GM04503 (cell line): ENCODE measurements at places on chromosomes 12 and 14.

DNA sequence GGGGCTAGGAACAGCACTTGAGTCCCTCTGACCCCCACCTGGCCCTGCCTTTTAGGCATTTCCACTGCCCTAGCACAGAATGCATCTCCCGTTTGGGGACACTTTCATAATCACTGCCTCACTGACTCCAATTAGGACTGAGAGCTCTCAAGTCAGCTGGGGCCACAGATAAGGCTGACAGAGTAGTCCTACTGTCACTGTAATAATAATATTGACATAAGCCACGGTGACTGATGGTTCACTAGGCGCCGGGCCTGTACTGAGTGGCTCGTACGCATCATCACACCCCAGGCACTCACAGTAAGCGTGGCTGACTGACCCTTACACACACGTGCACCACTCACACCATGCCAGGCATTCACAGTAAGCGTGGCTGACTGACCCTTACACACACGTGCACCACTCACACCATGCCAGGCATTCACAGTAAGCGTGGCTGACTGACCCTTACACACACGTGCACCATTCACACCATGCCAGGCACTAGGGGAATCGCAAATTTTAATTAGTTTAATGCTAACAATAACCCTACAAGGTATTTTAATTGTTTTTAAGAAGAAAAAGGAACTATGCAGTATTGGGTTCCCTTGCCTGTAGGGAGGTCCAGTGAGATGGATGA is 87.7 kb downstream of the CHGA start:
- no peak for DNase-seq

DNA sequence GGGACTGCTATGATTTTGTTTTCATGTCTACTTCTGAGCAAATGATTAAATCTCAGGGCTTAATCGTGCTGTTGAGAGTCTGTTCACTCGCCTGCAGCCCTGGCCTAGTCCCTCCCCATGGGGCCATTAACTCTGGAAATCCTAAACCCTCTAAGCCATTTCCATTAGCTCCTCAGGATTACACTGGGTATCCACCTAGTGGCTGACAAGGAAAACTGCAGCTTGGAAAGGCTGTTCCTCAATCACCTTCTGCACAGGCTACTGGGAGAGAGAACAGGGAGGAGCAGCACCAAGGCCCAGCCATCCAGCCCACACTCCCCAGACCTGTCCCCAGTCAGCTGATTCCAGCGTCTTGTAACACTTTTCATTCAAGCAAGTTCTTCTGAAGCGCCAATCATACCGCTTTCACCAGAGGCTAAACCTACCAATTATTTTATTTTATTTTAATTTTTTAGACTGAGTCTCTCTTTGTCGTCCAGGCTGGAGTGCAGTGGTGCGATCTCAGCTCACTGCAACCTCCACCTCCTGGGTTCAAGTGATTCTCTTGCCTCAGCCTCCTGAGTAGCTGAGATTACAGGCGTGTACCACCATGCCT is 48.7 kb downstream of the NEUROD4 start:
- peak; percentile 9 for DNase-seq

DNA sequence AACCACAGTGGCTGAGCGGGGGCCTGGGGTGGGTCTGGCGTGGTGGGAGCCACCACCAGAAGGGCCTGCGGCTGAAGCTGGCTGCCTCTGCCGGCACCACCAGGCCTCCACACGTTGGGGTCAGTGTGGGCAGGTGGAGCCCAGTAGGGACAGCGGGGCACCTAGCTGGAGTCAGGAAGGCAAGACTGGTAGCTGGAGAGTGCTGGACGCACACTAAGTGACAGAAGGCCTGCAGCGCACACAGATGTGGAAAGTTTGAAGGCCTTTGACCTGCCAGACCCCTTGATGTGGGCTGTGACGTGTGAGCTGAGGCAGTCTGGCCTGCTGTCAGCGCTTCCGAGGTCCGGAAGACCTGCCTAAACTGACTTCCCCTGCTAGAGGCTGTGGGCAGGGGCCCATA is 26.3 kb downstream of the RIN3 start:
- no peak for DNase-seq

DNA sequence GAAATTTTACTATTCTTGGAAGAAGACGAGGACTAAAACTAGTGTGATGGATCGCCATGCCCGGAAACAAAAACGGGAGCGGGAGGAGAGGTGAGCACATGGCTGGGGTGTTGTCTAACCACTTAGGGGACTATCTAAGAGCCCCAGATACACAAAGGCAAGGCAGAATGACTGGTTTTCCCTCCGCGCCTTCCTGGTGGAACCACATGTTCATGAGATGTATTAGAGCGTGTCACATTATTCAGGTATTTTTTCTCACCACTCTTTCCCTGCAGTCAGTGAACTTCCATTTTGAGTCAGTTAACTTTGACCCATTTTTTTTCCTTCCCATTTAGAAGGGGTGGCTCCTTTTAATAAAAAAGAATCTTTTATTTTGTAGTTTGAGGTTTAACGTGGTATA is 68.8 kb upstream of the TRAF3 start:
- DNase-seq, result no peak

DNA sequence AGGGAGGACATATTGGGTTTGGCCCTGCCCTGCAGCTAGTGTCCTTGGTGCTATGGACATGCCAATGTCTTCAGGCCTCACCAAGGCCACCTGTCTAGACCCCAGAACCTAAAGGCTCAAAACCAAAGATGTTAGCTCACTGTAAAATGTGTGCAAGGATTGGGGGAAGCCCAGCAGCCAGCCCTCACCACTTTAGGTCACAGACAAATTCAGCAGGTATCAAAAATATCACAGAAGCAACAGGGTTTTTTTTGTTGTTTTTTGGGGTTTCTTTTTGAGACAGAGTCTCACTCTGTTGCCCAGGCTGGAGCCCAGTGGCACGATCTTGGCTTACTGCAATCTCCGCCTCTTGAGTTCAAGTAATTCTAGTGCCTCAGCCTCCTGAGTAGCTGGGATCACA is 29.0 kb upstream of the NINJ2 start:
- DNase-seq, result no peak

DNA sequence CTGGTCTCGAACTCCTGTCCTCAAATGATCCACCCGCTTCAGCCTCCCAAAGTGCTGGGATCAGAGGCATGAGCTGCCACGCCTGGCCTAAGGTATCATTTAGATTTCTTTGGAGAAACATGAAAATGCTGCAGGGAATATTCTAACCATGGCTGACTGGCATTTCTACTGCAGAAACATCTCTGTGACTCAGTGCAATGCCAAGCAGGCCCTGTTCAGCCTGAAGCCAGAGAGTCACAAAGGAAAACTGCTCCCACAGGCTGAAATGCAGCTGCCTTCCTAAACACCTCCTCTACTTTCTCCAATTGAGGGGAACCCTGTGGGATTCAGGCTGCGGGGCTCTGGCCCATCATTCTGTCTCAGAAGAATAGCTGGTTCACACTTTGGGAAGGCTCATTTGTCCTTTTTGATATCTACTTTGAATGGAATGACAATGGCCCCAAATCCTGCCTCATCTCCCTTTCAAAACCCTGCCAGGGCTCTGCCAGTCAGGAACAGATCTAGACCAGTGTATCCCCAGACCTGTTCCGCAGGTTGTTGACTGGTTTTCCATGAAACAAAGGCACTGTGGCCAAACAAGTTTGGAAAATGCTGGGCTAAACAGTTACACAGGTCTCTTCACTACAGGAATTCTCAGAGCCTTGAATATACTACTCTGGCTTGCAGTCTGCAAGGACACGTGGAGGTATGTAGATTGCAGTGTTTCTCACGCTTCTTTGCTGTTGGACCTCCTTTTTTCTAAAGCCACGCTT is 7.8 kb downstream of the C12orf43 start:
- no peak for DNase-seq

DNA sequence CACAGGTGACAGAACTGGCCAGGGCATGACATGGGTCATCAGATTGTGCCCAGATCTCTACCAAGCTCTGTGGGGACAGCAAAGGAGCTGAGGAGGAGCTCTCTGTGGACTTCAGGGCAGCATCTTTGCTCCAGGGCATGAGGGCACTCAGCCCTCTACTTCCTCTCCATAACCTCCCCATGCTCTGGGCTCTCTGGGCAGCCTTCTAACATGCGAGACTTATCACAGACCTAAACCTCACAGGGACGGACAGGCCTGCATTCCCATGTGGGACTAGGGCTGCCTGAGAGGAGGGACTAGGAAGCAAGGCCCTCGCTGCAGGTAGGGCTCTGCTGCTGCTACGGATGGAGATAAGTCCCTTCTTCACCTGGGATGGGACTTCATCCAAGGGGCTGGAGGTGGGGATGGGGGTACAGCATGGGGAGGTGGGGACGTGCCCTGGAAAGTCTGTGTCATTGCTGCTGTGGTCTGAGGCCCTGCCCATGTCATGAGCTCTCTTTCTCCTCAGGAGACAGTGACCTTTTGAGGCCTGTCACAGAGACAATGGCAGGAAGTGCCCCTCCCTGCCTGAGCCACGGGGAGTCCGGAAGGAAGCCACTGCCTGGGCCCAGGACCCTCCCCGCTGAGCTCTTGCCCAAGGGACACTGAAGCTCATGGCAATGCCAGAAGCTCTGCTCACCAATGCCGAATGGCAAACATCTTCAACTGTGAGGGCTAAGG is 44.1 kb downstream of the PITPNM2 start:
- DNase-seq, result no peak

GRCh38 chr12:102388469-102388868 is 91.9 kb downstream of the IGF1 start:
- DNase-seq, result no peak
